HFF-Myc (cell line): ENCODE measurements at places on chromosomes 4 and X.
A peak's percentile ranks its signal among the peaks of the same experiment; 100 is the strongest.

DNA sequence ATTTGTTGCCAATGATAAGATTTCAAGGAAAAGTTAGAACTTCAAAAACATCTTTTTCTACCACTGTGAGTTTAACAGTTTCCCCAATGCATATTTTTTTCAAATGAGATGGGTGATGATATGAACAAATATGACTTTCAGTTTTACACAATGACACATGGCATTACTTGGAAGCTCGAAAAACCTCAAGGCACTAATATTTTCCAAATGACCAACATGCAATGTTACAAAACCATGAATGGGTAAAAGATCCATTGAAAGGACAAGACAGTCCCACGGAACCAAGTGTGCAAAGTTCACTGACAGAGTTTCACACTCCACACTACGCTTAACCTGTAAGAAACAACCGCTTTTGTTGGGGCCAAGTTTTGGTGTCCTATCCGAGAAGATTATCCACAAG, 84.5 kb downstream of the CD99L2 start:
- DNase-seq = no peak

- no peak for DNase-seq
These were observed 205.7 kb downstream of the CAMK2D start for GRCh38 chr4:113555868-113556267.

DNA sequence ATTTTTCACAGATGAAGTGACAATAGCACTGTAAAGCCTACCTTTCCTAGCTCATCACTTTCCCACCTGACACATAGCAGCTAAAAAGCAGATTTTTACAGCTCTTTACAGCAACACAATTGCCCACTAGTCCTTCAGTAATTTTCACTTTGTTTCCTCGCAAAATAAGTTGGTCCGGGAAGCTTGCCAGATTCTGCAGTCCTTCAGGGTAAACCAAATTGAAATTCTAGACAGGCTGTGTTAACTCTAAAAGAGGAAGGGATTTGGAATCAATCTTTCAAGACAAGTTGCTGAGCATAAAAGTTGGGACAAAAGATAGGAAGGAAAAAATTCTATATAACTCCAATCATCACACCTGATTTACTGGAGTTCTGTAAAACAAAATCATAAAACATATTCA, 8.7 kb downstream of the C1QTNF7 start:
- DNase-seq = no peak

DNA sequence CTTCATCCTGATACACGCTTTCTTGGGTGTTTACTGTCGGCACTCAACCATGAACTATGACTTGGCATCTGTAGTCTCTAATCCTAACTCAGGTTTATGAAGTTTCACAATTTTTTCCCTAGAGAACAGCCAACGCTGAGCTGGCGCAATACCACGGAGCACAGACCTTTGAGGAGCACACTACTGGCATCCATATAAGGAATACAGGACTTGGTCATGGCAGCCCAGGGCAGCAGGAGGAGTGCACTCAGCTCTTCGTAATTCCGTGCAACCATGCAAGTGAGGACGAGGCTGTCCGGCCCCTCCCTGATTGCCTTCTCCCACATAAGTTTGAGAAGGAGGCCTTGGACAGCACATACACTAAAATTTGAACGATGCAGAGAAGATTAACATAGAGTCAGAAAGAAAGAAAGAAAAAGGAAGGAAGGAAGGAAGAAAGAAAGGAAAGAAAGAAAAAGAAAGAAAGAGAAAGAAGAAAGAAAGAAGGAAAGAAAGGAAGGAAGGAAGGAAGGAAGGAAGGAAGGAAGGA, 41.0 kb upstream of the PDLIM5 start:
- no peak for DNase-seq

DNA sequence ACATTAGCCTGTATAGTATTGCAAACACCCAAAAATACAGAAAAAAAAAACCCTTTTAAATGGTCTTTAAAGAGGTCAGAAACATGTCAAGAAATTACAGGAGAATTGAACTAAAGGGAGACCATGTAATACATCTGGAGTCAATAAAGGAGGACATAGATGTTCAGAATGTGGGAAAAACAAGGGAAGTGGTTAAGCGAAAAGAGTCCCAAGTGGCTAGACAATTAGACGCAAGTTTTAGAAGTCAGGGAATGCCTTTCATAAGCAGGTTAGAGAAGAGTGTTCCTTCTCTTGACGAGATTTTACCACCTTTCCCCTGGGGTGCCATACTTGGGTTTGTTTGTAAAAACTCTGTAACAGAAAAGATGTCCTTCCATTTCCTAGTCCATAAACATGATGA, 7.8 kb downstream of the LNX1 start:
- no peak for DNase-seq

DNA sequence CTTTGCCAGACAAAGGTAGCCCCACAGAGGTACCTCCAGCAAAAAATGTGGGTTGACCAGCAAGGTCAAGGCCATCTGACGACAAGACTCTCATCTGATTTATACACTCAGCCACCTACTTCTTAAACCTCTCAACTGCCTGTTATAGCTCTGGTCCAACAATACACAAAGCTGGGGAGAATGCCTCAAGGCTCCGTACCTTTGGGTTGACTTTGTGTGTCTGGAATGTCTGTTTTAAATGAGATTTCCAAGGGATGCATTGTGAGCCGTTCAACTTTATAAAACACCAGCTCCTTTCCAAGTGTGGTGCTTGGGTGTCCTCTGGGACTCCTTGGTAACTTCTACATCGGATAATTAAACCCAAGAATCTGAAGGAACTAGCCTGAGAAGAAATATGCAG, 167.0 kb upstream of the RPL34 start:
- DNase-seq = no peak

GRCh38 chrX:146109362-146109761, 291.7 kb downstream of the SLITRK2 start:
- no peak for DNase-seq

GRCh38 chr4:74631338-74631737, 163.0 kb downstream of the BTC start:
- DNase-seq = no peak

GRCh38 chr4:20574986-20575385, 125.3 kb upstream of the PACRGL start:
- no peak for DNase-seq

DNA sequence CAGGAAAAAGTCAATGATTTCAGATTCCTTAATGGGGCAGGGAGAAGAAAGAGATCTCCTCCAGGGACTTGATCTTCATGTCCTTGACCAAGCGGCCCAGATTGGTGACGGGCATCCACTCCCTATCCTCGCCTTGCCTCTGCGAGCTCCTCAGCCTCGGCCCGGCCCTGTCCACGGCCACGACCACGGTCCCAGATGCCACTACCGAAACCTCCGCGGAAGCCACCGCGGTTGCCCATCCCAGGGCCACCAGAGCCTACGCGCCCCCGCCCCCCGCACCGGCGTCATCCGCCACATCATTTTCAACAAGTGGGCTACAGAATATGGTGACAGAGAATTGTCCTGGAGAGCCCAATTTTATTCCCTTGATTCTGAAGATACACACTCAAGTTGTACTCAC, 751.2 kb upstream of the PABPC4L start:
- DNase-seq = no peak

GRCh38 chr4:183591301-183591700, 67.7 kb downstream of the RWDD4 start:
- no peak for DNase-seq

DNA sequence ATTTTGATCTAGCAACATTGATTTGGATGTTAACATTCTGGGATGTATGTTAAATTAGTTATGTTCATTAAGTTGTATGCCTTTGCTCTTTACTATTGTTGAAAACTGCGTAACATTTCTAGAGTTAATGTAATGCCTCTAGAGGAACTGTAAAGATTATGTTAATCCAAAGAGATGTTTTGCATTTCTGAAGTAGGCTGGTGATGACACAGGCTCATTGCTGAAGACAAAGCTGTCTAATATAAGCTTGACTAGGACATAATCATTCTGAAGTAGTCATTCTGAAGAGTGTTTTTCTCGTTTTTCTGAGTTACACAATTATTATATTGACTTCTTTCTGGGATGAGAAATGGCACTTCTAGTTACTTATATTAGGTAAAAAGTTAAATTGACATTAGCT, 72.9 kb downstream of the LRP2BP start:
- DNase-seq = no peak

GRCh38 chrX:10615931-10616774, 4.2 kb downstream of the MID1 start:
- no peak for DNase-seq

GRCh38 chrX:28848707-28849106, 261.5 kb downstream of the IL1RAPL1 start:
- DNase-seq = no peak

DNA sequence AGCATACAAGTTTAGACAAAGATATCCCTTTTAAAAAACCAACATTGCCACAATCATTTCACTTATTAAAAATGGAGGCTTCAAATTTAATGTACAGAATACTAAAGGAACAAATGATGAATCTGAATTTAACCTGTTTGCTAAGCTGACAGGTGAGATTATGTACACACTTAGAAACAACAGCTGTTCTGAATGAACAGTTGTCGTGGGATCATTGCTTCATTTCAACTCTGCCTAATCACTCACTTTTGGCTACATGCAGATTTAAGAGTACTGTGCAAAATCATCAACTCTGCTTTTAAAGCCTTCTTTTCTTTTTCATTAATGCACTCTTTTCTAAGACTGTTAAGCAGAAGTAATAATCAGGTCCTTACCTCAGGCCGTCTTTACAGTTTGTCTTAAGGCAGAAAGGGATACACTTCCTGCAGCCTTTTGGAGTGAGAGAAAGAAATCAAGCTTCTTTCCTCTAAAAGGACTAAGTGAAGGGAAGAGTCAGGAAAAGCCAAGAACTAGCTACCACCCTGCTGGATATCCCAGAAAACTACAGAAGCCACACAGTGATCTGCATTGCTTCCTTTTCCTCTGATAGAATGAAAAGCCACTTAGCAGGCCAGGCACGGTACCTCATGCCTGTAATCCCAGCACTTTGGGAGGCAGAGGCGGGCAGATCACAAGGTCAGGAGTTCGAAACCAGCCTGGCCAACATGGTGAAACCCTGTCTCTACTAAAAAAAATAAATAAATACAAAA, 54.7 kb upstream of the NPNT start:
- DNase-seq = no peak

DNA sequence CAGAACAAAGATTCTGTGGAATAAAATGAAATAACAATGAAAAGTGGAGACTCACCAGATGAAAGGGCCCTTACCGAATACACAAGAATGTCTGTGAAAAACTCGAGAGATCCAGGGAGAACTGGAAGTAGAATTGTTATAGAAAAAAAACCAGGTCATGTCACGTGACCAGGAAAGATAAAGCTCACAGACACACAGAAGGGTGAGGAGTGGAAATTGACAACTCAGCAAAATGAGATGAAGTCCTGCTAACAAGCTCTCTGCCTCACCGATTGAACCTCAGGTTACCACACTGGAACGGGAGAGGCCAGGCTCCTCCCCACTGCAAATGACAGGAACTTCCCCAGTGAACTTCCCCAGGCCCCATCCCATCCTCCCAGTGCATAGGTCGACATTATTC, 1618.0 kb upstream of the PCDH10 start:
- no peak for DNase-seq

GRCh38 chrX:2677764-2678163, 13.3 kb upstream of the CD99 start:
- DNase-seq = peak; percentile 93

GRCh38 chr4:33931026-33931425, 2313.3 kb downstream of the ARAP2 start:
- no peak for DNase-seq

GRCh38 chr4:175656649-175657048, 155.4 kb downstream of the GPM6A start:
- no peak for DNase-seq

DNA sequence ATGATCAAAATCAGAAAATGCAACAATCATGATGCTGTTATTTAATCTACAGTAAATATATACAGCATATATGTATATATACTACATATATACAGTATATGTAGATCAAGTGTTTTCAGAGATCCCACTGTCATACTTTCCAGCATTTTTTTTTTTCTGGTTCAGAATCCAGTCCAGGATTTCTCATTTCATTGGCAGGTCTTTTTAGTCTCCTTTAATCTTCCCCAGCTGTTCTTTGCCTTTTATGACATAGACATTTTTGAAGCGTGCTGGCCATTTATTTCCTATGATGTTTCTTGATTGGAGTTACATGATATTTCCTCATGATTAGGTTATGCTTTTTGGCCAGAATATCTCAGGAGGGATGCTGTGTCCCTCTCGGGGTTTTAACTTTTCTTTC, 92.0 kb upstream of the TLR2 start:
- DNase-seq = no peak

DNA sequence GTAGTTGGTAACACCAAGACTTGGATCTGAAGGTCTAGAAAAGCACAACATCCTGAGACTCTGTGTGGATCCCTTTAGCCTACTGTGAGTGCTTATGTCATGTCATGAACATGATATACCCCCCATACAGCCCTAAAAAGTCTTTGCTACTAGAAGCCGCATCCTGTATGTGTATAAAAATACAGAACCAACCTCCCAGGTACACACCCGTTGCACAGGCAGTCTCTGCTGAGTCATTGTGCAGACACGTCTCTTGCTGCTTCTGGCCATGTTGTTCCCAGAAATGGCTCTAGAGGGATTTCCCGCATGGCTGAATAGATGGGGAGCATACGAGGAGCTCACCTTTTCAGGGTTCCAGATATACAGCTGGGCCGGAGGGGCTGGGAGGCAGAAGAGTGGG, 93.3 kb downstream of the MAMLD1 start:
- no peak for DNase-seq

DNA sequence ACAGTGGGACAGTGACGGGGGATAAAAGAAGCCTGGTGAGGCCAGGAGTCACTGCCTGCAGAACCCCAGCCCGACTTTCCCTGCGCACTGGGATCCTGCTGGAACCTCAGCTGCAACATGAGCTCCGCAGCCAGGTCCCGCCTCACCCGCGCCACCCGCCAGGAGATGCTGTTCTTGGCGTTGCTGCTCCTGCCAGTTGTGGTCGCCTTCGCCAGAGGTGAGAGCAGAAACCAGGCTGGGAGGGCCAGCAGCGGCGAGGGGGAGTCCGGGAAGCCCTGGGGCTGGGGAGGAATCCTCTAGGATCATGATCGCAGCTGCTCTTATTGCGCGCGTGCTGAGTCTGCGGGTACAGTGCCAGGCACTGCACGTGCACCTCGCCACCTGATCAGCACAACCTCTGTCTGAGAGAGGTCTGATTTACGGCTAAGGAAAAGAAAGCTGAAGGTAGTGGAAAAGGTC, at the start of gene PF4V1:
Gene PF4V1 (plus strand): TSS at position 51 of the 459 bp plus-strand sequence. CDS start 67 bp downstream, at position 118.
- DNase-seq = no peak

GRCh38 chr4:105631818-105632400, 76.6 kb downstream of the INTS12 start:
- no peak for DNase-seq

DNA sequence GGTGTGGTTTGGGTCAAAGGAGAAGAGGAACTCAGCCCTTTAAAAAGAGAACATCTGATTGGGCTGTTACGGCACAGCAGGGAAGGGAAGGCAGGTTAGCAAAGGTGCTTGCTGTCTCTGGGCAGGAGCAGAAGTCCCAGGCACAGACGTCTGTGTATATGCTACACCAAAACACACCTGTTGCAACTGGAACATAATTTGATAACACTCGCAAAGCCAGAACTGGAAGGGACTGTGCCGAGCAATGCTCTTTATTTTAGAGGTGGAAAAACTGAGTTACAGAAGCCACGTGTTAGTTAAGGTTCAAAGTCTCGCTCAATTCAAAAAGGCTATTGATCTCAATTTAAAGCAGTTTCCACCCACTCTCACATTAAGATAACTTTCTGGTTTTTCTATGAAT, 2.2 kb upstream of the FAM114A1 start:
- DNase-seq = no peak

- DNase-seq = no peak
These were observed 64.8 kb downstream of the NCAPG start for GRCh38 chr4:17875402-17876070.

- DNase-seq = no peak
These were observed 2.8 kb downstream of the SMIM31 start for GRCh38 chr4:164756686-164757085.
